ENCODE measurements at places on chromosomes 7 and 10.

GRCh38 chr10:2222631-2223030 lies 485.3 kb upstream of the ADARB2 start:
- no peak for DNase-seq

- no peak for DNase-seq
Measured at GRCh38 chr10:22317076-22317370, 835 bp downstream of the COMMD3 start.

- DNase-seq, result no peak
Measured at GRCh38 chr10:71494980-71495381, 98.3 kb downstream of the CDH23 start.

DNA sequence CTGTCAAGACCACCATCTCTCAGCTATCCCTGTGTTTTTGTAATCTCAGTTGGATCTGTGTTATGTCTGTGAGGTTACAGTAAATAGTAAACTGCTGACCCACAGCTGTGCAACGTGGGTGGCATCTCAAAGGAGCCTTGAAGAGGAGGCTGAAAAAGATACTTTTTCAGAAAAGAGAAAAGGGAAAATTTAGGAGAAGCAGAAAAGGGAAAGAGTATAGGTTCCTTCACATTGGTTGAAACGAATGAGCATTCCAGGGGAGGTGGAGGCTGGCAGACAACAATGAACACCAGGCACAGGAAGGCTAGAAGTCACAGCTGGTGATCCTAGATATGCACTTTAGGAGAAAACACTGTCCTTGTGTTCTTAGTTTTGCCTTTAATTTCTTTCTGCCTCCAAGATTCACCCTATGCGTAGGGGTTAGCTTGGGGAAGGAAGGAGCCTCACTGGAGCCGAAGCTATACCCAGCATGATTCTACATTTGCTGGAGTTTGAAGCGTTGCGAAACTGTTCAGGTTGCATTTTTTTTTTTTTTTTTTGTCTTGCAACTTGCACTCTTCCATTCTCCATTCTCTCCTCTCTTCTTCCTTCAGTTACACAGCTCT lies 18.3 kb downstream of the CPED1 start:
- no peak for DNase-seq

DNA sequence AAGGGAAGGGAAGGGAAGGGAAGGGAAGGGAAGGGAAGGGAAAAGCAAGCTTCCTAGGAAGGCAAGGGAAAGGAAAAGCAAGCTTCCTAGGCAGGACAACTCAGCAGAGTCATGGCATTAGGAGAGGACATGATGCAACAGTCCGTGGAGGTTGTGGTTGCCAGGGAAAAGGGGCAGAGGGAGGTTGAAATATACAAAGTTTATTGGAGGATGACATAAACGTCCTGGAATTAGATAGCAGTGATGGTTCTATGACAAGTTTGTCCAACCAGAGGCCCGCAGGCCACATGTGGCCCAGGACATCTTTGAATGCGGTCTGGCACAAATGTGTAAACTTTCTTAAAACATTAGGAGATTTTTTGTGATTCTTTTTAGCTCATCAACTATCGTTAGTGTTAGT lies 59.8 kb upstream of the OPN4 start:
- DNase-seq, result no peak

DNA sequence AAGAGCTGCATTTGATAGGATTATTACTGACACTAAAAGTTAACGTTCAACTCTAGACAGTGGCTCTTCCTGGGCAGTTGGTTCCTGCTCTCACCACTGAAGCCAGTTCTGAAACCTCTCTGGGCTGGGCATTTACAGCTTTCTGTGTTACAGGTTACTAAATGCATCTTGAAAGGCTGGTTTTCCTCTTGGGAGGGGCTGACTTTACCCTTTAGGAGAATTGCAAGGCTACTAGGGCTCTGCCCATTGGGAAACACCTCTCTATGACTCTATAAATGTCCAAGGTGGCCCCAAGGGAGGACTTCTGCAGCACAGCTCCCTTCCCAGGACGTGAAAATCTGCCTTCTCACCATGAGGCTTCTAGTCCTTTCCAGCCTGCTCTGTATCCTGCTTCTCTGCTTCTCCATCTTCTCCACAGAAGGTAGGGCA lies at the start of gene GPR15LG:
TSS of gene GPR15LG (plus strand) at position 301 of the 429 bp plus-strand sequence. CDS start at position 352, 51 bp downstream.
- DNase-seq, result no peak

DNA sequence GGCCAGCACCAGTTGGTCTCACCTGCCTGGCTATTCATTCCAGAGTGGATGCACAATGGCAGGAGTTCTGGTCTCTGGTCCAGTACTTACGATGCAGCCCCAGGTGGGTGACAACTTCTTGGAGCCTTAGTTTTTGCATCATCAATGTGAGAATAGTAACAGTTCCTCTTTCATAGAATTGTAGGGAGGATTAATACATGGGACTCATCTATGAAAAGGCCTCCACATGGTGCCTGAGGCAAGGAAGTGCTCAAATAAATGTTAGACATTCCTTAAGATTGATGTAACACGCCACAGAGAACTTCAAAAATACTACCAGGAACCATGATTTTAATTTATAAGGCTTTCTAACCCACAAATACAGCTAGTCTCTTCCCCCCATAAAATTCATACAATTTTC lies 120.1 kb upstream of the CHST15 start:
- DNase-seq, result no peak

GRCh38 chr10:17432723-17433122 lies 21.7 kb downstream of the ST8SIA6 start:
- DNase-seq, result no peak

GRCh38 chr7:28618383-28618782 lies 206.1 kb downstream of the CREB5 start:
- no peak for DNase-seq

Measured in stromal cell of bone marrow (primary cell).